Forelimb muscle (tissue), 1 donor: ENCODE measurements at places on chromosomes 5 and 9. TPM values are rescaled to one million over a fixed set of nuclear protein-coding genes. Genes with fewer than 3 reads are reported as not detected.

The SHC3 gene
- polyA plus RNA-seq = 0.61 TPM

The SLC36A2 gene
- 0.62 TPM for polyA plus RNA-seq

The LCN9 gene
- not detected for polyA plus RNA-seq

The TLX3 gene
- not detected for polyA plus RNA-seq

DNA sequence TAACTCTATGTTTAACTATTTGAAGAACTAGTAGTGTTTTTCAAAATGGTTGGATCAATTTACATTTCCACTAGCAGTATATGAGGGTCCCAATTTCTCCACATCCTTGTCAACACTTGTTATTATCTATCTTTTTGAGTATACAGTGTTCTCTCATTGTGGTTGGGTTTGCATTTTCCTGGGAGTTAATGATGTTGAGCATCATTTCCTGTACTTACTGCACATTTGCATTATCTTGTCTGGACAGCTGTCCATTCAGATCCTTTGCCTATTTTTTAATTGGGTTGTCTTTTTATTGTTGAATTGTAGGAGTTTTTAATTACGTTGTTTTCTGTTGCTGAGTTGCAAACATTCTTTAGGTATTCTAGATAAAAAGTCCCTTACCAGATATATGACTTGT, 103.4 kb upstream of the LRRTM2 start:
- DNase-seq = no peak

GRCh38 chr5:142221091-142221860, 103.5 kb downstream of the SPRY4 start:
- DNase-seq = no peak

GRCh38 chr9:132879457-132880323, 992 bp downstream of the SPACA9 start:
- DNase-seq = no peak

DNA sequence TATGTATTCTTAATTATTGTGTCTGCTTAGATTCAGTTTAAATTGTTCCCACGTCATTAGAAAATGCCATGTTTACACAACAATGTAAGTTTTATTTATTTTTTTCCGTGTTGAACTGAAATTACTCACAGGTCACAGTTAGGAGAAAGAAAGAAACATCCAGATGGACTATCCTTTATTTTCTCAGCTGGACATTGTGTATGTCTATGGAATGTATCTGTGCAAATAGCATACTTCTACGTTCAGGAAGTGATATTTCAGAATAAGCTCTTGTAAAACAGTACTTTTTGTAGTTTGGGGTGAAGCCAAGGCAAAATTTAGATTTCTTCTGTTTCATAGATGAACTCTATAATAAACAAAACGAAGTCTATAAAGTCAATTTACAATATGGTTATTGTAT, 249.0 kb upstream of the ZNF608 start:
- DNase-seq = no peak

DNA sequence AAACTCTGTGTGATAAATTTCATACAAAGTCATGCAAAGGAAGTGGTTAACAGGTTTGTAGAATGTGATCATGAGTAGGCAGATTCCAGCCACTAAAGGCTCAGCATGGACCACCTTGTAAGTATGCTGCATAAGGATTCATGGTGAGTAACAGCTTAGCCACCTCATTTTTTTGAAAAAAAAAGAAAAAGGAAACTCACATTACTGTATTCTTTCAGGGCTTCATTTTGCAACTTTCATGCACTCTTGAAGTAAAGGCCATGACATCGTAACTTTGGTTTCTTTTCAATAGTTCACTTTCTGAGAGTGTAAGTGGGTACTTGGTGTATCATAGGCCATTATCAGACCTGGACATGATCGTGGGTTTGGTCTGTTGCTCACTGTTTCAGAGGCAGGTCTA, 175.1 kb downstream of the PCSK1 start:
- no peak for DNase-seq

DNA sequence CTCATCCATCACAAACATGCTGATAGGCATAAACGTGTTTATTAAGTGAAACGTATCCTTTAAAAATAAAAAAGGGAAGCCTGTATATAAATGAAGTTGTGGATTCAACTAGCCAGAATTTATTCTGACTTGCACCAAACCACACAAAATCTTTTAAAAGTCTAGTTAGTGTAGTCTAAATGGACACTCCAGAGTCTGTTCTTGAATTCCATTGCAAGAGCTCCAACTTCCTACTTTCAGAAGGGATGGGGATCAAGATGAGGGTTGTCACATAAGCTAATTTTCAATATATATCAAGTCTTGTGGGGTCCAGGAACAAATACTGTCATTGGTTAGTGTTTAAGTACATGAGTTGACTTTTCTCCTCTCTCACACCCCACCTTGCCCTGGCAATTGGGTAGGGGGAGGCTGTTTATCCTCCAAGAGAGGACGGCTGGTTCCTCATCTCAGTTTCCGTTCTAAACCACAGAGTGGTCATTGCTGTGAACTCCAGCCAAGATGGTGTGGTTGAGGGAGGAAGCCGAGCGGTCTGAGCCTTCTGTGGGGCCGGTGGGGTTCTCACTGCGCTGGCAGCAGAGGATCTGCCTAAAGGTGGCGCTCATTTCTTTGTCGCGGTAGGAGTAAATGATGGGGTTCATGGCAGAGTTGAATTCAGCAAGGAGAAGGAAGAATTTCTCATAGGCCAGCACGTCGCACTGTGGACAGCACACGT, 163.2 kb downstream of the LPAR1 start:
- DNase-seq = no peak

GRCh38 chr5:76691467-76692273, 24.3 kb upstream of the F2R start:
- no peak for DNase-seq

DNA sequence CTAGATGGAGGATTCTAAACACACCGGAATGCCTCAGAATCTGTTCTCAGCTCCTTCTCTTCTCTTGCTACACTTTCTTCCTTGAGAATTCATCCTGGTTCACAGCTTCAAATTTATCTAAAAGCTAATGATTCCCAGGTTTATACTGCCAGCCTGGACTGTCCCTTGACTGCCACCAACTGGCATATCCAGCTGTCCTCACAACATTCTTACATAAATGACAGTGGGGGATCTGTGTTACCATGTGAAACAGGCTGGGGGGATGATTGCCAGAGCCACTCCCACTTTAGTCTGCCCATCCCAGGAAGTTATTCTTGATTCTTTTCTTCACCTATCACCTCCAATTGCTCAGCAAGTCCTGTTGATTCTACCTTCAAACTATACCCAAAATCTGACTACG, 27.2 kb upstream of the ZFR start:
- DNase-seq = no peak

DNA sequence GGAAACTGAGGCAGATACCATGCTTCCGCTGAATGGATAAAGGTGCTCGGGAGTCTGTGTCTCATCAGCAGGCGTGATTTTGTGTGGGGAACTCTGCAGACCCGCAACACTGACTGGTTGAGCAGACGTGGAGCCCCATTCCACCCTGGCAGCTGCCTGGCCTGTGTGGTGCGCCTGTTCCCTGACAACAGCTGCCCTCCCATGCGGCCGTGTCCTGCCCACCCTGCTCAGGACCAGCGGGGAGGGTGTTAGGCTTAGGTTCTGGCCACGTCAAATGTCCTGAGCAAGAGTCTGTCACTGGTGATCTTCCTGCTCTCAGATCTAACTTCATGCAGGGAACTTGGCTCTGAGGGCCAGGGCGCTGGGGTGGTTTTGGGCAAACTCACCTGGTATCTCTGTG, 417.7 kb upstream of the IRX4 start:
- DNase-seq = no peak

DNA sequence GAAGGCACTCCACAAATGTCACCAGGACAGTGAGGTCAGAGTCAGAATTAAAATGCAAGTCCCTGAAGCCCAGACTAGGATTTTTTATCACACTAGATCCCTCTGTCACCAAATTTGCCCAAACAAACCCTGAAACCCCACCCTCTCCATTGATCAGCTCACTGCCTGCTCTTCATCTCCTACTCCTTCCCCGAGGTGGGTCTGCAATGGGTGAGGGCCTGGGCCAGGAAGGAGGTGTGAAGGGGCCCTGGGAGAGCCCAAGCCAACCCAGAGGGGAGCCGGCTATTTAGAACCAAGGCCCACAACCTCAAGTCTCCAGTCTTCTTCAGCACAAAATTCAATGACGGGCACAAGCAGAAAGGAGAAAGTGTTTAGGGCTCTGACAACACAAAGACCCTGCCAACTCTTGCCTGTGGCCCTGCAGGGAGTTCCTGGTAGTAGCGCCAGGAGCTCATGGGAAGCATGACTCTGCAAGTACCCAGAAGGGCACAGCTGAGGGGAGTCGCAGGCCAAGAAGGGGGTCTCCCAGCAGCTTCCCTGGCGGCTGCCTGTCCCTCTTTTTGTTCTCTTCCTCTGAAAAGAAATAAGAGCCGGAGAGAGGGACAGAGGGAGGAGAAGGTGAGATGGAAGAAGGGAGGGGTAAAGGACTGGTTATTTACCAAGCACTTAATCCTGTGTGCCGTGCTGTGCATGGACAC, 5.5 kb downstream of the FOXI1 start:
- DNase-seq = no peak

DNA sequence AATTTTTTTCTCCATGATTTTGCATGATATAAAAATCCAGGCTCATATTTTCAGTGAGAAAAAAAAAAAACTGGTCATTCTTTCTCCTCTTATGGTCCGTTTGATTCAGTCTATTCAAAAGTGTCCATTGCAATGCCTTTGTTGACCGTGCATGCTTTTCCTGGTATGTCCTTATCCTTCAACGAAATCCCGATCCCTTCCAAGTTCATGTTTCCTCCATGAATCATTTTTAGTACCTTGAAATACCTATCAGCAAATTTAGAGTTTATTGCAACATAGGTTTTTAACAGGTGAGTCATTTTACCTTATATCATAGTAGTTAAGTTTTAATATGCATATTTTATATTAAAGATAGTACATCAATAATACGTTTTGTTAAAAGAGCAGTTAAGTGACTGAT, 773.8 kb upstream of the CHD1 start:
- no peak for DNase-seq

DNA sequence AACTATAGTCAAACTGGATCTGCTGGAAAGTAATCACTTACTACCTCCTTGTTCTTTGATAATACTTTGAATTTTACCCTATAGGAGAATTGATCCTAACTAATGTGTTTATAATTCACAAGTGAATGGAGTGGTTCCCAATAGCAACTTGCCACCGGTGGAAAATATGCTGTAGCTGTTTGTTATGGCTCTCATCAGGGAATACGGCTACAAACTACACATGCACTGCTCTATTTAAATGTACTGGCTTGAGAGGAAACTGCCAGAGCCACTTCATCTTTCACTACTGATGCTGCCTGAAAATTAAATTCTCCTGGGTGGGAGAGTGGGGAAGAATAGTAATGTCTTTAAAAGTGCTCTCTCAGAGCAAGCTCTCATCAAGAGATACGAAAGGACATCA, 448.5 kb upstream of the GRAMD2B start:
- no peak for DNase-seq

DNA sequence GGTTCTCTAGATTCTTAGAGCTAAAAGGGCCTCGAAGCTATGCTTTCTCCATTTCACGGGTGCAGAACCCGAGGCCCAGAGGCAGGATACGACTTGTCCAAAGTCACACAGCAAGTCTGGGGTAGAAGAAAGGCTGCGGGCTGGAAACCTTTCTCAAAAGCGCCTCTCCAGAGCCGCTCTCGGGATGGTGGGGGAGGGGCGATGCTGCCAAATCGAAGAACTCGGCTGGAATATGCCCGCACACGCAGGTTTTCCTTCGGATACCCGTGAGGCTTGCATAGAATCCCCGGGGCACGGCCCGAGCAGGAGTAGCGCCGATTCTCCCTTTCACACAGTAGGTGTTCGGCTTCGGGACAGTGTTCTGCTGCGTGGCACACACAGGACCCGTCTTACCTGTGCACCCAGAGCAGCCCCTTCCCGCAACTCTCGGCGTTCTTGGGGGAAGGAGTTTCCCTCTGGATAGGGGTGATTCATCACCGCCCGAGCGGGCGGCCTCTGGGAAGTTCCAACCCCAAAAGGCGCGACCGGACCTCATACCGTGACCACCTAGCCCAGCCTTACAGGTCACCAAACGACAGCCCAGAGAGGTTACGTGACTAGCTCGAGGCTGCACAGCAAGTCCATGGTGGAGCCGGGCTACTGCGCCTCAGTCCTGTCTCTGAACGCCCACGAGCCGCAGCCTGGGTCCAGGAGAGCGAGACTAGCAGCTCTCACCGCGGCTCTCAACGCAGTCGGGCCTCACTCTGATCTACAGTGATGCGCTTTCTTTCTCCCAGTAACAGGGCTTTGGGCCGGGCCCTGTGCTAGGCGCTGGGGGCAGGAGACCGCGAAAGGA, 4.1 kb downstream of the PAX5 start:
- no peak for DNase-seq

GRCh38 chr9:24801344-24801743, 255.6 kb upstream of the IZUMO3 start:
- DNase-seq = no peak

DNA sequence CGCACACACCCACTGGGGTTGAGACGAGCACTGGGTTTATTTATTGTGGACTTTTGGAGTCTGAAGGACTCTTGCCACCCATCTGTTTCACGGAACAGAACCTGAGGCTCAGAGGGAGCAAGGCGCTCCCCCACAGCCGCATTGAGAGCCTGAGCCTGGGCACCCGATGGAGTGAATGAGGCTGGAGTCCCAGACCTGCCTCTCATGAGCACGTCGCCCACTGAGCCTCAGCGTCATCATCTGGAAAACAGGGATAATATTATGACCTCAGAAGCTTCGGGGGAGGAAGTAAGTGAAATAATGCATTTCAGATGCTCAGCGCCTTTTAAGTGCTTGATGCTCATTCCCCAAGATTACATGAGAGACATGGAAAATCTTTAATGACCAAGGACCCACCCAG, 5.5 kb downstream of the NEK6 start:
- DNase-seq = no peak

GRCh38 chr9:37187713-37188439, 67.5 kb downstream of the ZCCHC7 start:
- DNase-seq = no peak

DNA sequence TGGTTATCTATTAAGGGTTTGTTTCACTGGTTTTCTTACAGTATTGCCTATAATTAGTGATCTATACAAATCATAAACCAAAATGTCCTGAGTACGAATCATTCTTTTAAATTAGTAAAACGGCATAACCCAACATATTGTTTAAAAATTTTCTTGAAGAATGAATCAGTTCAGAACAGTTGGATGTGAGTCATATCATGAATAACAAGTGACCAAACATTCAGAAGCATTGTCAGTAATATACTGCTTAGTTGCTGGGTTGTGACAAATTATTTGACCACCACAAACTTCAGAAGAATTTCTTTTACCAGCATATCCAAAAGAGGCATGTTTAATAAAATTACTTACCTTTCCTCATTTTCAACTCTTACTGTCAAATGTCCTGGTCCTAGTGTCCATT, 111.2 kb downstream of the UNC13B start:
- no peak for DNase-seq
